ENCODE measurements at places on chromosomes 1 and 21. TPM values are rescaled to one million over a fixed set of nuclear protein-coding genes. Genes with fewer than 3 reads are reported as not detected.

DNA sequence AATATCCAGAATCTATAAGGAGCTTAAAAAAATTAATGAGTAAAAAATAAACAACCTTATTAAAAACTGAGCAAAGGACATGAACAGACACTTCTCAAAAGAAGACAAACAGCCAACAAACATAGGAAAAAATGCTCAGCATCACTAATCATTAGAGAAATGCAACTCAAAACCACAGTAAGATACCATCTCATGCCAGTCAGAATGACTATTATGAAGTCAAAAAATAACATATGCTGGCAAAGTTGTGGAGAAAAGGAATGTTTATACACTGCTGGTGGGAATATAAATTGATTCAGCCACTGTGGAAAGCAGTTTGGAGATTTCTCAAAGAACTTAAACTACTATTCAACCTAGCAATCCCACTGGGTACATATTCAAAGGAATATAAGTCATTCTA is 25.3 kb downstream of the PIGK start:
- H3K36me3 ChIP-seq, result no peaks in the 10 kb centered on the region
- no peak for DNase-seq
- H3K4me1 ChIP-seq, result no peaks in the 10 kb centered on the region
- H3K27me3 ChIP-seq, result no peaks in the 10 kb centered on the region
- no peak overlapping the region for H3K4me3 ChIP-seq
- H3K27ac ChIP-seq, result no peak overlapping the region

DNA sequence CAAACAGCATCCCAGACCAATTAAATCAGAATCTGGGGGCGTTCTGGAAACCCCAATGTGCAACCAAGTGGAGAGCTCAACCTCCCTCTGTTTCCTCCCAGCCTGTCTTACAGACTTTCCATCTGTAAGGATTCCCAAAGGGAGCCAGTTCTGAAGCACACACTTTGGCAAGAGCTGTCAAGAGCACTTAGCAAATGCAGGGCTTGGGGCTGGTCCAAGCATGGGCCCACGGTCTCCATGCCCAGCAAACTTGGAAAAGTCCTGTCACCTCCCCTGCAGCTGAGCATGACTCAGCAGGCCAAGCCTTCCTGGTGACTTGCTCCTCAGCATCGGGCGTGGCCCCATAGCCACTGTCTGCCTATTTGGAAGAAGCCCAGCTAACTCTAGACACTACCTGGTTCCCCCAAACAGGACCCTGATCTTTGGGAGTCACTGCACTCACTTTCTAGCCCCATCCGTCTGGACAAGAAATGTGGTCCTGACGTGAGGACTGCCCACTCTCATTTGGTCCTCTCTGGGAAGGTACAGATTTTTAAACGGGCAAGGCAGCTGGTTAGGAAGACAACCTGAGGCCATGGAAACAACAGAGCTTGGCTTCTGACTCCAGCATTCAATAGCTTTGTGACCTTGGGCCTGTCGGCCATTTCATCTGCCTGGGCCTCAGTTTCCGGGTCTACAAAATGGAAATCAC is 16.9 kb downstream of the SLC2A1 start:
- H3K4me1 ChIP-seq, result peaks cover 96% of the 10 kb centered on the region
- peak overlapping the region; percentile 35 for H3K27ac ChIP-seq
- H3K4me3 ChIP-seq, result no peak overlapping the region

DNA sequence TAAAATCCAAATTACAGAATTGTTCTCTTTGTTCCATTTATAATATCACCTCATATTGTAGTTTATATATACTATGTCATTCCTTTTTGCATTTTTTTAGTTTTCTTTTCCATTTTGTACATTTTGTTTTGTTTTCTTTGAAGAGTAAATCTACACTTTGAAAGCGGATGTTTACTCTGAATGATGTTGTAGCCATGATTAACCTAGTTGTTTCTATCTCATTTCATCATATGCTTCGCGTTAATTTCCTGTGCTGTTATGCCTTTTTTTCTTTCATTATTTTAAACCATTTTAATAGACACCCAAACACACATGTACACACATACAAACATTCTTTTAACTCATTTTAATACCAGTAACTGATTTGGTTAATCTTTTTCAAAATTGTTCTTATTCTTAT is 5.3 kb downstream of the OR2T6 start:
- H3K4me3 ChIP-seq, result no peak overlapping the region
- H3K4me1 ChIP-seq, result no peaks in the 10 kb centered on the region
- no peaks in the 10 kb centered on the region for H3K27me3 ChIP-seq
- H3K36me3 ChIP-seq, result no peaks in the 10 kb centered on the region
- no peak for DNase-seq

DNA sequence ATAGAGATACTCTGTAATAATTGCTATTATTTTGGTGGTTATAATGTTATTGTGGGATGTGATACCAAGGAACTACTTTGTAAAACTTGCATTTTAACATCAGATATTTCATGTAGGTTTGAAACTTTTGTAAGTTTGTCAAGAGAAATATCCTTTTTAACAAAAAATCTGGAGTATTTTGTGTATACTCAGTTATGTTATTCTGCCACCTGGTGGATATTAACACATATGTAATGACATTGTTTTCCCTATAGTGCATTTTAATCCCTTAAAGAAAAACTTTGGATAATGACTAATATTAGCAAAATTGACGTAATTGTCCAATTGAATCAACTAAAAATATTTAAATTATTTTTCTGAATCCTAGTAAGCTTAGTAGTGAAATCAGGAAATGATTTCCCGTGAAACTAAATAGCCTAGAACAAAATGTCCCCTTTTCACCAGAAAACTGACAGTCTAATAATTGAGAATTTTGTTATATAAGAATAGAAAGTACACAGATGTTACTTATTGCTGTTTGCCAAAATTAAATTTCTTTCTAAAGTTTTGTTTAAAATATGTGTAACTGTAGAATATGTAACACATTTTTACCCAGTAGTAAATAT is 39.6 kb downstream of the KCTD3 start:
- no peaks in the 10 kb centered on the region for H3K27me3 ChIP-seq
- H3K36me3 ChIP-seq, result no peaks in the 10 kb centered on the region
- H3K4me3 ChIP-seq, result no peak overlapping the region
- H3K4me1 ChIP-seq, result no peaks in the 10 kb centered on the region
- no peak for DNase-seq

DNA sequence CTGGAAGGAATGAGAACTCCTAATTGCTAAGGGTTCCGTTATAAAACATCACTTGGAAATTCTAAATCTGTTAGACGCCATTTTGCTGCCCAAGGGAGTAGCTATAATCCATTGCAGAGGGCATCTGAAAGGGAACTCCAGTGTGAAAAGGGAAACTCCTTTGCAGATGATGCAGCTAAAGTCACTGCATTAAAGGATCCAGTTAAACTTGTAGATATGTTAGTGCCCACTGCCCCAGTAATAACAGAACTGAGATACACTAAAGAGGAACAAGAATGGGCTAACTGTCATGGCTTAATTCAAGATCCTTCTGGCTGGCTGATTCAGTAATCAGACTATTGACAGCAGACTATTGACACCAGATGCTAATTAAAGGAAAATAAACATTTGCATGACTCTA is 81.8 kb upstream of the KIAA0040 start:
- no peak overlapping the region for H3K27ac ChIP-seq
- H3K36me3 ChIP-seq, result no peaks in the 10 kb centered on the region
- H3K4me1 ChIP-seq, result no peaks in the 10 kb centered on the region
- no peak for DNase-seq

- no peaks in the 10 kb centered on the region for H3K27me3 ChIP-seq
- no peak for DNase-seq
- H3K4me3 ChIP-seq, result no peak overlapping the region
- H3K4me1 ChIP-seq, result no peaks in the 10 kb centered on the region
- H3K27ac ChIP-seq, result no peak overlapping the region
Measured at GRCh38 chr1:67031121-67031858, 22.7 kb downstream of the SLC35D1 start.

DNA sequence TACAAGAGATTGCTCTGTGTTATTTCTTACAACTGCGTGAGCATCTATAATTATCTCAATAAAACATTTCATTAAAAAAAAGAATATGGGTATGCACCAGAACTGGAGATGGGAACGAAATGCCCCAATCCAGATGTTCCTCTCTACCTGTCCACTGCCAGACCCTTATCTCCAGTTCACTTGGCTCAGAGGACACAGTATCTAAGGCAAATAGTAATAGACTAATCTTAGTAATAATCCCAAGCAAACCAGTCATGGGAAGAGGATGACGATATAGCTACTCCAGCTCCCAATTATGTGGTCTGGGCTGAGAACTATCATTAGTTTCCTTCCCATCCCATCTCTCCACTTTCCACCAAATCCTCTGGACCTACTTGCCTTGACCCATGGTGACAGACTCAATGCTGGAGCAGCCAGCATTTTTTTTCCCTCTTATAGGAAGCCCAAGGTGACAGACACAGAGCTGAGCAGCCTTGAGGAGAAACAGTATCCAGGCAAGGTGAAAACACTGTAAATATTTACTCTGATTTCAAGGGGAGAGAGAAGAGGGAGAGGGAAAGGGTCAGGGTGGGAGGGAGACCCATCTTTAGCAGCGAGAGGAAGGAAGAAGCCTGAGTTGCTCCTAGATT is 28.7 kb downstream of the DDX20 start:
- H3K36me3 ChIP-seq, result no peaks in the 10 kb centered on the region
- no peak overlapping the region for H3K4me3 ChIP-seq
- no peaks in the 10 kb centered on the region for H3K27me3 ChIP-seq
- DNase-seq, result no peak

GRCh38 chr1:32337855-32338636 is 2.0 kb upstream of the MARCKSL1 start:
- H3K4me3 ChIP-seq, result no peak overlapping the region
- no peaks in the 10 kb centered on the region for H3K36me3 ChIP-seq
- H3K4me1 ChIP-seq, result peaks cover 27% of the 10 kb centered on the region
- H3K27me3 ChIP-seq, result no peaks in the 10 kb centered on the region

DNA sequence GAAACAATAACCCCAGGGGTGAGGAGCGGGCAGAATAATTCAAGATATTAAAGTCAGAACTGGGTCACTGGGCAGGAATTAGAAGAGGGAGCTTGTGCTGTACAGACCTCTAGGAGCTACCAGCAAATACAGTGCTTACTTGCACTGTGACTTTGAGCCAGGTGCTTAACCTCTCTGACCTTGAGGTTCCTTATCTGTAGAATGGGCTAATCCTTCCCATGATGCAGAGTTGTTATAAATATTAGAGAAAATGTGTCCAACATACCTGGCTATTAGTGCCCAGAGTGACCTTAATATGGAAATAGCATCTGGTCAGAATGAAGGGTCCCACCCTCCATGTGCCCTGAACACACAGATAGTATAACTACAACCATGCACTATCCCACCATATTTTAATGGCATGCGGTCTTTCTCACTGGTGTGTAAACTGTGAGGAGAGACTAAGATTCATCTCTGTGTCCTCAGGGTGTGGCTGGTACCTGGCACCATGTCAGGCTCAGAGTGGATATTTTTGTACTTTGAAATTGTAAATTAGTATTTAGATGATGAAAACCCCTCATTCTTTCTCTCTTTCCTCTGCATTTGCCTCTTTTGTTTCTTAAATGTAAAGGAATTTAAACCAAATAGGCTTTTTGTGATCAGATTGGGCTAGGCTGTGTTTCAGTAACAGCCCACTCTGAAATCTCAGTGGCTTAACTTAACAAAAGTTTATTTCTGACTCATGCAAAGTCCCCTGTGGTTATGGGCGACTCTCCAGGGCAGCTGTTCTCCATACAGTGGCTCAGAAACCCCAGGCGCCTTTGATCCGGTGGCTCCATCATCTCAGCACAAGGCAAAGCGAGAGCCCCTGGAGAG is 60.0 kb upstream of the ROR1 start:
- H3K36me3 ChIP-seq, result no peaks in the 10 kb centered on the region
- H3K27ac ChIP-seq, result no peak overlapping the region
- DNase-seq, result no peak
- H3K4me1 ChIP-seq, result no peaks in the 10 kb centered on the region
- no peaks in the 10 kb centered on the region for H3K27me3 ChIP-seq
- H3K4me3 ChIP-seq, result no peak overlapping the region

GRCh38 chr1:43913051-43913501 is 20.5 kb upstream of the ARTN start:
- no peak for DNase-seq
- H3K27me3 ChIP-seq, result no peaks in the 10 kb centered on the region
- no peak overlapping the region for H3K4me3 ChIP-seq
- no peaks in the 10 kb centered on the region for H3K4me1 ChIP-seq
- H3K36me3 ChIP-seq, result no peaks in the 10 kb centered on the region
- H3K27ac ChIP-seq, result no peak overlapping the region

GRCh38 chr1:63704443-63704842 is 69.4 kb upstream of the ROR1 start:
- no peaks in the 10 kb centered on the region for H3K27me3 ChIP-seq
- no peak overlapping the region for H3K27ac ChIP-seq
- no peaks in the 10 kb centered on the region for H3K4me1 ChIP-seq
- no peaks in the 10 kb centered on the region for H3K36me3 ChIP-seq

- H3K4me1 ChIP-seq, result peaks cover 53% of the 10 kb centered on the region
- no peaks in the 10 kb centered on the region for H3K27me3 ChIP-seq
- H3K27ac ChIP-seq, result no peak overlapping the region
- peaks cover 19% of the 10 kb centered on the region for H3K36me3 ChIP-seq
- no peak overlapping the region for H3K4me3 ChIP-seq
Measured at GRCh38 chr1:36231191-36231590, 6.9 kb downstream of the THRAP3 start.

GRCh38 chr1:17935230-17935629 is 172.4 kb upstream of the IGSF21 start:
- no peak overlapping the region for H3K27ac ChIP-seq
- no peak for DNase-seq
- no peaks in the 10 kb centered on the region for H3K27me3 ChIP-seq

DNA sequence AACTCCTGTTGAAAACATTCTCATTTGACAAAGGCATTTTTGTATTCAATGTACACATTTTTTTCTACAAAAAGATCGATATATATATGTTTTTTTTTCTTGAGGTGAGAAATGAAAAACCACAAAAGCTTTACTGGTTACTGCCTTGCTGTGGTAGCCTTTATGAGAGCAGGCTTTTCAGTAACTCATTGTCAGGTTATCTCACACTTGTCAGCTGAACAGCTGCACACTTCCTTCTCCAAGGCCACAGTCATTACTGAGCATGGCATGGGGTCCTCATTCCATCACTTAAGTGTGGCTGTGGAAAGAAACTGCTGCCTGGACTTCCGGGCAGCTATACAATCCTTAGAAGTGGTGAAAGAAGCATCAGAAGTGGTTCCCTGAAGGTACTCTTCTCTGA is 169.3 kb upstream of the ZP4 start:
- H3K27me3 ChIP-seq, result no peaks in the 10 kb centered on the region
- H3K36me3 ChIP-seq, result no peaks in the 10 kb centered on the region
- no peaks in the 10 kb centered on the region for H3K4me1 ChIP-seq
- H3K4me3 ChIP-seq, result no peak overlapping the region
- H3K27ac ChIP-seq, result no peak overlapping the region
- DNase-seq, result no peak

NTMT2 gene
- not detected for total RNA-seq

SCYL3 gene
- 13.1 TPM for total RNA-seq

NPHS2 gene
- total RNA-seq, result not detected

CRNN gene
- not detected for total RNA-seq

TMPRSS2 gene
- not detected for total RNA-seq

TNN gene
- not detected for total RNA-seq

ATP6V0B gene
- 205 TPM for total RNA-seq

MTARC1 gene
- not detected for total RNA-seq

FAM76A gene
- 13.2 TPM for total RNA-seq

C8B gene
- total RNA-seq, result not detected

AIDA gene
- 57.9 TPM for total RNA-seq

OR6N1 gene
- total RNA-seq, result not detected

NGF gene
- total RNA-seq, result not detected

LCE1C gene
- not detected for total RNA-seq
